ENCODE measurements at places on chromosomes 3 and 15.

DNA sequence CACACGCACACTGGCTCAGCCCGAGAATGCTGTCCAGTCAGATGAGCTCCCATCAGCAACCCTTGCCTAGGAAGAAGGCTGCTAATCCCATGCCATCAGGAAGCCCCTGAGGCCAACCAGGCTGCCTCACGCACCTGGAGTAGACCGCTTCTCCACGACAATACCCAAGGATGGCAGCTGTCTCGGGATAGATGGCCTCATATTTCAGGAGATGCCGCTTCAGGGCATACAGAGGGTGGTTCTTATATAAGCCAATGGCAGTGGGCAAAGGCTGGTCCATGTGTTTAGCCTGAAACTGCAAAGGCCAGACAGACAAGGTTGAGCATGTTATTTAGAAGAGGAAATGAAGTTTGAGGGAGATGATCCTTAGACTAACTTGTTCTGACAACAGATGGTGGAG lies 22.2 kb downstream of the XPC start:
- DNase-seq: no peak

DNA sequence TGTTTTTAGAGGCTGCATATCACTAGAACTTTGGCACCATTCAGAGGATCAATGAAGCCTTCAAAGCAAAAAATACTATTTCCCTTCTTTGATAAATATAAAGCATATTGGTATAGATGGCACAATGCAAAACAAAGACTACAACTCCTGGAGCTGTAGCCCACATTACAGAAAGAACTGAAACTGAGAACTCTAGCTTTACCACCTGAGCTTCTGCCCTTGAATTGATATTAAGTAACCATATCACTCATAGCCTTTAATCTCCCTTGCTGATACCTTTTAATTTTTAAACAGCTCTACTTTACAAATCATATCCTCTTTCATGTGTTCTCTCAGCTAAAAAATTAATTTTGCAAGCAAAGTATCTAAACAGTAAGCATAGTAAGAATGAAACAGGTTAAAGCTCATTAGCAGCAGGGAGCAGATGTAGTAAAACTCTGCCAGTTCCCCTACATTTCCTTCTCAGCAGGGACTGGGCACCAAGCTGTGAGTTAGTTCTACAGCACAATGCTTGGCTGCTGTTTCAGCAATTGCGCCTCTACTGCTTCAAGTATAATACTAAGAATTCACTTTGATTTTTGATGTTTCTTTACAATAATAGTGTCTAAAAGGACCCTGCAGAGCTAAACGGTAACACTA lies 97.9 kb upstream of the NANOGP8 start:
- no peak for DNase-seq

GRCh38 chr15:96362011-96362754 lies 31.7 kb downstream of the NR2F2 start:
- no peak for DNase-seq

- DNase-seq: no peak
Measured at GRCh38 chr3:98501863-98502576, 4.5 kb downstream of the OR5K2 start.

DNA sequence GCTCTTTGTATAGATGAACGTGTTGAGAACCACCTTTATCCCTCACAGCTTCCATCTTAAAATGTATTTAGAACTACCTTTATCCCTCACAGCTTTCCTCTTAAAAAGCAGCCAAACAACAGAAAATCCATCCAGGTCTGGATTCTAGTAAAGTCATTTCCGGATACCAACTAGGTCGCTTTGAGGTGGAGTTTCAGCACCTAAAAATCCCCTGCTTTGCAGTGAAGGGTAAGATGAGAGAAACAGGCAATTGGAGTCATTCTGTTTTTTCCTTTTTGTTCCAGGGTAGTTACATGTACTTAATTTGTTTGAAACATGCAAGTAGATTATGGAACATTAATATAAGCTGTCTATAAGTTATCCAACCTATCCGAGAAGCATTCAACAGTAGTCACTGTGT lies 192.0 kb downstream of the UBE2E2 start:
- DNase-seq: no peak

GRCh38 chr3:14426305-14426620 lies 23.9 kb downstream of the SLC6A6 start:
- no peak for DNase-seq

GRCh38 chr3:94176988-94177745 lies 114.3 kb downstream of the NSUN3 start:
- no peak for DNase-seq

All from erythroblast (primary cell).